ENCODE measurements at places on chromosomes 16 and 17.
A peak's percentile ranks its signal among the peaks of the same experiment; 100 is the strongest.

GRCh38 chr16:66696669-66697630 lies at the start of gene CMTM4:
Gene CMTM4, minus strand, starts transcription at chr16:66696743. Its CDS starts 218 bp downstream, at chr16:66696525.
- DNase-seq: peak; percentile 74

GRCh38 chr16:24753437-24753836 lies 24.0 kb downstream of the TNRC6A start:
- peak; percentile 18 for DNase-seq

- no peak for DNase-seq
Observed at GRCh38 chr17:75853433-75853832, 1.7 kb downstream of the WBP2 start.

DNA sequence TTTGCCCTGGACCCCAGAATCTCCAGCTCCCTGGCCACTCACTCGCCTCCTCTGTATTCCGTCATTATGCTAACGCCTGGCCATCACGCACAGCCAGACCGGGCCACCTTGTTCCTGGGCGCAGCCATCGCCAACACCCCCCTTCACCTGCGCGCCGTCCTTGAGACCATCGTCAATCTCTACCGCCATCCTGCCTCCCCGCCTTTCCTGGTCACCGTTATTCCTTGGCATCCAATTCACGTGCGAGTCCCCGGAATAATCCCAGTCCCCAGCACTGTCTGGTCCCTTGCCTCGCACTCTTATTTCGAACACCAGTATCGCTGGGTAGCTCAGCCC lies 541 bp downstream of the VKORC1 start:
- no peak for DNase-seq

DNA sequence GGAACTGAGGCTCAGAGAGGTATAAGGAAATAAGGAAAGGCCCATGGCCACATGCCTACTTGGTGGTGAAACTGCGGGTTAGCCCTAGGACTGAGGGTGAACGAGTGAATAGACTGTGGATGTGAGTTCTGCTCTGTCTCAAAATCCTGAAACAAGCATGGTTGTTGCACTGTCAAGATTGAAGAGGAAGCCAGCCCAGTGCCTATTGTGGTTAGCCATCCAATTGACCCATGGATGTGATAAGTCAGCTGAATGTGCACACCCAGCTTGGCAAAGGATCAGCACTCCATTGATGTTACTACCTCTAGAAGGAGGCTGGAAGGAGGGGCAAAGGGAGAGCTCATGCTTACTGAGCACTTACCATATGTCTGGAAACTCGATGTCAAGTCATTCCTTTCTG lies 4.5 kb downstream of the TMEM114 start:
- no peak for DNase-seq

Data from activated naive CD4-positive, alpha-beta T cell treated with Interleukin-2 at 50 U/mL for 16 hours (primary cell).